Activated T-helper 2 cell treated with anti-CD3 and anti-CD28 coated beads, Interferon-gamma antibody, Interleukin-2, Interleukin-4, amounts not matched to agents 10 μg/mL and 5 μg/mL and 100 μg/mL, durations not matched to agents 14 hours and 24 hours and 36 hours (primary cell): ENCODE measurements at places on chromosomes 12 and 14. TPM values are rescaled to one million over a fixed set of nuclear protein-coding genes. Genes with fewer than 3 reads are reported as not detected.
A peak's percentile ranks its signal among the peaks of the same experiment; 100 is the strongest.

DNA sequence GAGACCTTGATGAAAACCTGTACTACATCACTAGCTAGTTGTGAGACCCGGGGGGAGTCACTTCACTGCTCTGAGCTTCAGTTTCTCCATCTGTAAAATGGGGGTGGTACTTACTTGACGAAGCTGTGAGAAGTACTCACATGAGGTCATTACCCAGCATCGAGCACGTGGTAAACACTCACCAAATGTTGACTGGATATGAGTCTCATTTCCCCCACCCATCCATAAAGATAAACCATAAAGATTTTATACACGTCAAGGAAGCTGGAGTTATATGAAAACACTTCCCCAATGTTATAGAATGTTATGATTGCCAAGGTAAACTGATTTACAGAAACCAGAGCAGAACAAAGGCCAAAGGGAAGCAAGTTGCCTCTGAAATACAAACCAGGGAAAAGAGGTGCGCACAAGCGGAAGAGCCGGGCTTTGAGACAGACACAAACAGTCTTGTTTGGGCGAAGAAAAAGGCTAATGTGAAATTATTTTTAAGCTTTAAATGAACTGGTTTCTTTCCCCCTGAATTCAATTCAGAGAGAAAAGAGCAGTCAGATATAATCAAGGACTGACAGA is 536.8 kb downstream of the MED13L start:
- no peaks in the 10 kb centered on the region for H3K4me1 ChIP-seq
- no peaks in the 10 kb centered on the region for H3K27me3 ChIP-seq
- no peaks in the 10 kb centered on the region for H3K36me3 ChIP-seq
- no peak overlapping the region for H3K4me3 ChIP-seq

DNA sequence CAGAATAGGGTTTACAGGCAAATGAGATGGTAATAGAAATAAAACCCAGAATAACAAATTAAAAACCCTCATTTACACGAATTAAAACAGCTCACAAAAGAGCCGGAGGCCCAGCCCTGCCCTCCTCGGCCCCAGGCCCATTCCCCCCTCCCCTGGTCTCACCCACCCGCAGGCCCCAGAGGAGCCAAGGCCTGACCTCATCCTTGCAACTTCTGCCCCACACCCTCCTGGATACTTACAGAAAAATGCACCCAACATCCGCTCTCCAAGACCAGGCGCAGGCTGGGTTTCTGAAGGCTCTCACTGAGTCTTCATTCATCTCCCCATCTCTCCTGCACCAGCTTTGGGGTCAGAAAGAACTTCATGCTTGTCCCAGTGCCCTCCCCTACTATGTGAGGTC is 16.2 kb upstream of the VSX2 start:
- H3K27ac ChIP-seq = no peak overlapping the region
- no peak overlapping the region for H3K4me3 ChIP-seq
- no peaks in the 10 kb centered on the region for H3K36me3 ChIP-seq
- H3K27me3 ChIP-seq = peaks cover 17% of the 10 kb centered on the region
- no peaks in the 10 kb centered on the region for H3K4me1 ChIP-seq

Gene GPR68
- 5.7 and 6.0 TPM in 2 replicates for total RNA-seq

DNA sequence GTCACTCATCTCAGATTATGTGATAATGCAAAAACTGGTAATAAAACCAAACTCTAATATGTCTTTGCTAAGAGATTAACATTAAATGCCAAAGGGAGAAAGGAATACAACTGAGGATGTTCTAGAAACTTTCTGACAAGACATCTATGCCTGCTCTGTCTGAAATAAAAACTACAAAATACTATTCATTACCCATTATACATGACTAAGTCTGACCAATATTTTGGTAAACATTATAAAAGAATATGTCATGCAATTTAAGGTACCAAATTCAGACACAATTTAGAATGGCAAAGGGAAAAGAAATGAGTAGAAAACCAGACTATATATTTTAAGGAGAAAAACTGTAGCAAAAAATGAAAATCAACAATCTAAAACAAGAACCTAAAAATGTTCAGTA is 39.5 kb downstream of the UBR7 start:
- H3K4me1 ChIP-seq = peaks cover 4% of the 10 kb centered on the region
- H3K27me3 ChIP-seq = no peaks in the 10 kb centered on the region
- H3K27ac ChIP-seq = no peak overlapping the region
- DNase-seq = no peak

Gene CCDC177
- 0.05 TPM in 1 of 2 replicates, not detected in the other for total RNA-seq

Gene PPTC7
- 41.7 and 42.4 TPM in 2 replicates for total RNA-seq

Gene DHH
- not detected in 2 replicates for total RNA-seq

- DNase-seq = no peak
- no peaks in the 10 kb centered on the region for H3K4me1 ChIP-seq
- no peaks in the 10 kb centered on the region for H3K27me3 ChIP-seq
- no peak overlapping the region for H3K27ac ChIP-seq
Observed at GRCh38 chr14:31360919-31361662, 59.3 kb downstream of the HEATR5A start.

DNA sequence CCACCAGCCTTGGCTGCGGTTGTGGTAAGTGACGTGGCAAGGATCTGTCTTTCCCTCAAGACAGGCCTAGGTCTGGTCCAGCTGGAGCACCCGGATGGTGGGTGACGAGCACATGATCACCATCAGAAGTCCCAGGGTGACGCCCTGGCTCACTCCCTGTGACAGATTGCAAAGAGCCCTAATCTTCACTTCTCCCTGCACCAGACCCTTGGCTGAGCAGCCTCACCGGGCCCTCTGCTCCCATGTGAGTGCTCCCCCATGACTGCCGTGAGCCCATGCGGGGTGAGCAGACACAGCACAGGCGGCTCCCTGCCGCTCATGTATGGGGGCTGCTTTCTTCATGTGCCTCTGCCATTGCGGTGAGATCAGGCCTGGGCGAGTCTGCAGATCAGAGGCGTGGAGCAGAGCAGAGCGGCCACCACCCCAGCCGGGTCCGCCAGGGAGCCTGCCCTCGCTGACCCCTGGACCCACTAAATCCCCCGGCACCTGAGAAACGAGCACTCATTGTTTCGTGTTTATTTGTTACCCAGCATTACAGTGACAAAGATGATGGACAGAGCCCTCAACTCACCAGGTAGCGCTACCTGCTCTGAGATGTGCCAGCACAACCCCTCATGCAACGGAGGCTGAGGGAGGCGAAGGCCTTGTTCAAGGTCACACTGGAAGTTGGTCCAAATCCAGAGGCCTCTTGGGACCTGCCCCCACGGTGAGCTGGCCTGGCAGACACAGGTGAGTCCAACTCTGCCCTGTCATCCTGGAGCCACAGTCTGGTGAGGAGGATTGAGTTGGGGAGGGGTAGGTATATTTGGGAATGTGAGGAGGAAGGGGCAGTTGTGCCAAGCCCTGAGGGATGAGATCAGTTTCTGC is 9.3 kb upstream of the DIO3 start:
- no peaks in the 10 kb centered on the region for H3K4me1 ChIP-seq
- no peak for DNase-seq
- no peak overlapping the region for H3K27ac ChIP-seq
- no peaks in the 10 kb centered on the region for H3K27me3 ChIP-seq

DNA sequence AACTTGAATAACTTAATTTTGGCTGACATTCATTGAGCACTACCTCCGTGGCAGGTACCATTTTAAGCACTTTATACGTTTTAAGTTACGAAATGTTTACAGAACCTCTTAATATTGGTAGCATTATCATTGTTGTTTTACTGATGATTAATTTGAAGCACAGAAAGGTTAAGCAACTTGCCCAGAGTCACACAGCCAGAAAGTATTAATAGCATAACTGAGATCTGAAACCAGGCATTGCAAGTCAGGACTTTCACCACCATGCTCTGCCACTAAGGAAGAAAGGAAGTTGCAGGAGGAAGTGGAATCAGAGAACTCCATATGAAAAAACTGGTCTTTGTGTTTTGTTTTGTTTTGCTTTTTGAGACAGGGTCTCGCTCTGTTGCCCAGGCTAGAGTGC is 28.2 kb upstream of the BCAT1 start:
- peaks cover 3% of the 10 kb centered on the region for H3K27me3 ChIP-seq
- H3K4me3 ChIP-seq = no peak overlapping the region

GRCh38 chr14:77116172-77116817 is 18.2 kb downstream of the CIPC start:
- peaks cover 25% of the 10 kb centered on the region for H3K36me3 ChIP-seq
- H3K27ac ChIP-seq = no peak overlapping the region
- H3K4me1 ChIP-seq = peaks cover 5% of the 10 kb centered on the region
- no peak for DNase-seq
- H3K27me3 ChIP-seq = no peaks in the 10 kb centered on the region

DNA sequence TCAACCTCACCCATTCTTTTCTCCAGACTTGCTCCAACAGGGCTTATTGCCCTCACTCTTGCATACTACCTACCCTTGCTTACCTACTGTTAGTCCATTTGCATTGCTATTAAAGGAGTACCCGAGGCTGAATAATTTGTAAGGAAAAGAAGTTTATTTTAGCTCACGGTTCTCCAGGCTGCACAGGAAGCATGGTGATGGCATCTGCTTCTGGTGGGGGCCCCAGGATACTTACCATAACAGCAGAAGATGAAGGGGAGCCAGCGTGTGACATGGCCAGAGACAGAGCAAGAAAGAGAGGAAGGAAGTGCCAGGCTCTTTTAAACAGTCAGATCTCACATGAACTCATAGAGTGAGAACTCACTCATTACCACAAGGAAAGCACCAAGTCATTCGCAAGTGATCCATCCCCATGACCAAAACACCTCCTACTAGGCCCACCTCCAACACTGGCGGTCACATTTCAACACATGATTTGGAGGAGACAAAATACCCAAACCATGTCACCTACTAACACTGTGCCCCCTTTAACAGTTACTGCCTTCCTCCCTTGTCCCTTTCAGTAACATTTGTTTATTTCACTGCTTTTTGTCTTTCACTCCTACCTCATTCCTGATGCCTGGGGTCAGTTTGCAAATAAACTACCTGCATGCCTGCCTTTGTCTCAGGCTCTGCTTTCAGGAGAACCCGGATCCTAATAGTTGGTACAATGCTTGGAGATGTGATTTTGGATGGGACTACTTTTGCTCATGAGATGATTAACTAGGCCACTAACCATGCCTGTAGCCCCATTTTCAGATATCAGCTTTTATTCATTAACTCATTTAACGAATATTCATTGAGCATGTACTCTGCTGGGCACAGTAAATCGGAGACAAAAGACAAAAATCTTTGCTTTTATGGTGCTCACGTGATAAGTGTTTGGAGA is 41.6 kb upstream of the CSRP2 start:
- DNase-seq = no peak
- H3K36me3 ChIP-seq = no peaks in the 10 kb centered on the region
- peaks cover 6% of the 10 kb centered on the region for H3K27me3 ChIP-seq
- peaks cover 4% of the 10 kb centered on the region for H3K4me1 ChIP-seq
- H3K27ac ChIP-seq = no peak overlapping the region
- H3K4me3 ChIP-seq = no peak overlapping the region

GRCh38 chr12:120472521-120472920 is 3.0 kb upstream of the SRSF9 start:
- H3K27me3 ChIP-seq = peaks cover 5% of the 10 kb centered on the region
- H3K4me1 ChIP-seq = peaks cover 29% of the 10 kb centered on the region
- DNase-seq = no peak
- H3K4me3 ChIP-seq = no peak overlapping the region

DNA sequence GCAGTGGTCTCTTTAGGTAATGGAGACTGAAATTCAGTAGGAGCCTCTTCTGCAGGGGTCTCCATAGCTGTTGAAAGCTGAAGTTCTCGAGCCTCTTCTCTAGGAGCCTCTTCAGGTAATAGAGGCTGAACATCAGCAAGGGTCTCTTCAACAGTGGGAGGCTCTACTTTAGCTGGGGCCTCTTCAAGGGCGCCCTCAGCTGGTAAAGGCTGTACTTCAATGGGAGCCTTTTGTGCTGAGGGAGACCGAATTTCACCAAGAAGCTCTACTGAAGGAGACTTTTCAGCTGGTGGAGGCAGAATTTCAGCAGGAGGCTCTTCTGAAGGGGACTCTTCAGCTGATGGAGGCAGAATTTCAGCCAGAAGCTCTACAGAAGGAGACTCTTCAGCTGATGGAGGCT is 1.5 kb downstream of the FSCB start:
- H3K4me3 ChIP-seq = no peak overlapping the region
- DNase-seq = no peak
- no peaks in the 10 kb centered on the region for H3K27me3 ChIP-seq
- H3K36me3 ChIP-seq = no peaks in the 10 kb centered on the region

DNA sequence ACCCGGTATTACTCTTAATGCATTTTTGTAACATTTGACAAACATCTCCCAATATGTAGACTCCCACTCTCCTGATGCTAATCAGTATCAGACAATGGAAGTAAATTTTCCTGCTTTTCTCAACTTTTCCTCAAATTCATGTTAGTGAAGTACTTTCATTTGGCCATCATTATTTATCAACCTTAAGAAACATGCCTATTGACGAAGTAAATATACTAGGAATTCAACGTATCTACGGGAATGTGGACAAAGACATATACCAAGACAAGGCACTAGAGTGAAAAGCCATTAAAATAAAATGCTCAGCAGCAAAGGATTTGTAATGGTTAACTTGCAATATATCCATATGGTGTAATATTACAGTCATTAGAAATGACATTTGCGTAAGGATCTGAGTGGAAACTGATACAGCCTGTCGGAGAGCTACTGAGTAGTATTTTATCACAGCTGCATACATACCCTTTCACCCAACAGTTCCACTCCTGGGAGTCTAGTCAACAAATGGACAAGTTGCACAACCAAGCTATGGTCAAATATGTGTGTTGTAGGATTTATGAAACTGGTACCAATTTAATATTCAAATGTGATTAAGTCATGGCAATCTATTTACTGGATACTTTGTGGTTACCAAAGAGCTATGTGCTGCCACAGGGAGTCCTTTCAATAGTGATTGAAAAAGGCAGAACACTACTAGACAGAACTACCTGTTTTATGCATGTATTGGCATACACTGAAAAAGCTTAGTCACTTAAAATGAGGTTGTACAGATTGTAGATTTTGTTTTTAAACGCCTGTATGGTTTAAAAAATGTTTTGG is 26.5 kb downstream of the NUDT4 start:
- no peak overlapping the region for H3K4me3 ChIP-seq
- peaks cover 59% of the 10 kb centered on the region for H3K36me3 ChIP-seq
- no peak for DNase-seq
- H3K27me3 ChIP-seq = no peaks in the 10 kb centered on the region
- H3K27ac ChIP-seq = peak overlapping the region; percentile 24

DNA sequence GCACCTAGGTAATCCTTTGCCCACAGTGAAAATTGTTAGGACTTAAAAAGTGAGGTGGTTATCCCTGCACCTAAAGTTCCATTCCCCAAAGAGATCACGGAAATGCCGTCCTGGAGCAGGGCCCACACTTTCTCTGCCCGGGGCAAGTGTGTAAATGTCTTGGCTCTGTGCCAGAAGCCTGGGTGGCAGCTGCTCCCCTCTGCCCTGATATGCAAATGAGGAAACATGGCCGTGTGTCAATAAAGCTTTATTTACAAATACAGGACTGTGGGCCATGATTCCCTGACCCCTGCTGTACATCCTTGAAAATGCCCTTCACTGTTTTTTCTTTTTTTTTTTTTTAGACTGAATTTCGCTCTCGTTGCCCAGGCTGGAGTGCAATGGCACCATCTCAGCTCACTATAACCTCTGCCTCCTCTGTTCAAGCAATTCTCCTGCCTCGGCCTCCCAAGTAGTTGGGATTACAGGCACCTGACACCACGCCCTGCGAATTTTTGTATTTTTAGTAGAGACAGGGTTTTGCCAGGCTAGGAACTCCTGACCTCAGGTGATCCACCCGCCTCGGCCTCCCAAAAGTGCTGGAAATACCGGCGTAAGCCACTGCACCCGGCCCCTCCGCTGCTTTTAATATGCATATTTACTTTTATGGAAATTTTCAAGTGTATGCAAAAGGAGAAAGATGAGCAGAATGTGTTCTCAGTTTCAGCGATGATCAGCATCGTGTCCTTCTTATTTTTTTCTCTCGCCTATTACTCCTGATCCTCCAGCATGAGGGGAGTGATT is 75.5 kb downstream of the GALNT9 start:
- no peak for DNase-seq
- H3K4me1 ChIP-seq = no peaks in the 10 kb centered on the region
- no peak overlapping the region for H3K27ac ChIP-seq
- no peaks in the 10 kb centered on the region for H3K36me3 ChIP-seq
- H3K27me3 ChIP-seq = no peaks in the 10 kb centered on the region

Gene CISTR
- total RNA-seq = not detected in 2 replicates
